ENCODE measurements at places on chromosomes 1 and 21.
A peak's percentile ranks its signal among the peaks of the same experiment; 100 is the strongest.

DNA sequence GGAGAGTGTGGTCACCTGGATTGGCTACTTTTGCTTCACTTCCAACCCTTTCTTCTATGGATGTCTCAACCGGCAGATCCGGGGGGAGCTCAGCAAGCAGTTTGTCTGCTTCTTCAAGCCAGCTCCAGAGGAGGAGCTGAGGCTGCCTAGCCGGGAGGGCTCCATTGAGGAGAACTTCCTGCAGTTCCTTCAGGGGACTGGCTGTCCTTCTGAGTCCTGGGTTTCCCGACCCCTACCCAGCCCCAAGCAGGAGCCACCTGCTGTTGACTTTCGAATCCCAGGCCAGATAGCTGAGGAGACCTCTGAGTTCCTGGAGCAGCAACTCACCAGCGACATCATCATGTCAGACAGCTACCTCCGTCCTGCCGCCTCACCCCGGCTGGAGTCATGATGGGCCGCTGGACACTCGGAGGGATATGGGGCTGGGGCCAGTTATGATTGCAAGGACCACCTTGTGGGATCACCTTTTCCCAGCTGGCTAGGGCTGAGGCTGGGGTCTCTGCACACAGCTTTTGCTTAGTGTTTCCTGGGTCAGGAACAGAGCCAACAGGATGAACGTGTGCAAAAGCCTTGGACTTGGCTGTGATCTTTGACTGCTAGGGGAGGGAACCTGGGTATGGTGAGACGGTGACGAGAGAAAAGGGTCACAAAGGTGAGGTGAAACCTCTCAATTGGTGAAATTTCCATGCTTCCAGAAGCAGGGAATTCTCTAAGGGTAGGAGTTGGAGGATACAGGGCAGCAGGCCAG, 4.3 kb upstream of the GNAI3 start:
- no peak for DNase-seq

- DNase-seq: no peak
These were observed 1.2 kb downstream of the PLCH2 start for GRCh38 chr1:2477309-2477708.

DNA sequence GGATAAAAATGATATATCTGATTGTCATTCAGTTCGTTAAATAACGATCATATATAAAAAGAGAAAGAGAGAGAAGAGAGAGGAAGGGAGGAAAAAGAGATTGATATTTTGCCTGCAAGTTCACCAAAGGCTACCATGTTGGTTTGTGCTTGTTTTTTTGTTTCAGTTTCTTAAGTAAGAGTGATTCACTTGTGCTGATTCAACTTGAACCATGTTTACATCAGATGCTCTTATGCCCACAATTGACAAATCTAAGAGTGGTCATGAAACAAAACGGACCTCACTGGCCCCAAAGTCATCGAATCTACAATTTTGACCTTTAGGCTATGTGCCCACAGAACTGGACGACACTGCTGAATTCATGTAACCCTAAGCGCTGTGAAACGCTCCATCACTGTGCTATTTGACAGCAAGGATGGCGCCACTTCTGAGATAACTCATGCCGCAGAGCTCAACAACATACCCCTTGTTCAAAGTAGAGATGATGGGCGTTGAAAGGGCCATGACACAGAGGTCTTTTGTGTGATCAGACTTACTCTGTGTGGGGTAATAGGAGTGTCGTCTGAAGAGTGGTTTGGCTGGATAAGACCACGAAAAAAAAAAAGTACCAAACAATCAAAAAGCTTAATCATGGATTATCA, 481.4 kb downstream of the SETD4 start:
- no peak for DNase-seq

DNA sequence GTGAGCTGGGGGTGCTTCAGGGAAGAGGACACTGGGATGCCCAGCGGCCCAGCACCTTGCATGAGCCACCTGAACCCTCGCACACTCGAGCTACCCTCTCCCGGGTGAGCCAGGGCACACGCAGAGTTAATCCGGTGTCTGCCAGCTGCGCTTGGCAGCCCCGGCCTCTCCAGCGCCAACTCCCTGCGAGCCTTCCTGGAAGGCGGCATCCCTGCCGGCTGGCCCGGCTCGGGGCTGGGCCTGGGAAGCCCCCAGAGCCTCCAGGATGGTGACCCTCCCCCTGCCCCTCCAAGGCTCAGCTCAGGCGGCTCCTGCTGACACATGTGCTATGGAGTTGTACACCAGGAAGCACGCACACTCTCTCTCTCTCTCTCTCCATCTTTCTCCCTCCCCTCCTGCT, 48.7 kb downstream of the RAP1GAP start:
- no peak for DNase-seq

DNA sequence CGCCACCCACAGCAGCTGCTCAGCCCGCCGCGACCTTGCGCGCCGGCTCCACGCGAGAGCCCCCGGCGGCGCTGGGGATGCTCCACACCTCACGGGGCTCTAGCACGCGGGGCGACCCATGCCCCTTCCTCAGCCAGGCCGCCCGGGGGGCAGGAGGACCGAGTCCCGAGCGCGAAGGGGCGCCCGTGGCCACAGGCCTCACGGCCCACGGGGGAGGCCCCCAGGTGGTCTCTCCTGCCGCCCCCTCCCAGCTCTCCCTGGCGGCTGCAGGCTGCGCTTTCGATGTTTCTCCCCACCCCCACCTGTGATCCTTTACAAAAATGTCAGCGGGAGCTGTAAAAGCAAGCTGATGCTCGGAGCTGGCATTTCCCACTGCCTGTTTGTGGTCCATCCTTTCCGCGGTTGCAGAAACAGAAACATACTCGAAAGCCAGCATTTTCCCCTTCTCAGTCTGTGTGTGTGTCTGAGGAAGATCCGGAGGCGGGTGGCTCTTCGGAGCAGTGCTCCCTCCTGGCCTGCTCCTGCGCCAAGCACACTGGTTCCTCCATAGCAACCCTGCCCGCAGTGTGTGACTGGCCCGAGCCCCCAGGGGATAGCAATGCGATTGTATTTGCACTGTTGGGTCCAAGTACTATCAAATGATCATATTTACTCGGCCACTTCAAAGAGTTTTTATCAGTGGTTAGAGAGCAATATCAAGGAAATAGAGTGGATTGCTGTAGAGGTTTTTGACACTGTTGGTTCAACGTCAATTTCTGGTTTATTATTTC, 2.1 kb downstream of the KIF26B start:
- no peak for DNase-seq

GRCh38 chr21:29546071-29546470, 247.3 kb downstream of the BACH1 start:
- no peak for DNase-seq

GRCh38 chr1:151501474-151501873, 9.7 kb upstream of the CGN start:
- DNase-seq: no peak

GRCh38 chr1:235646463-235646862, 3.1 kb downstream of the GNG4 start:
- no peak for DNase-seq

DNA sequence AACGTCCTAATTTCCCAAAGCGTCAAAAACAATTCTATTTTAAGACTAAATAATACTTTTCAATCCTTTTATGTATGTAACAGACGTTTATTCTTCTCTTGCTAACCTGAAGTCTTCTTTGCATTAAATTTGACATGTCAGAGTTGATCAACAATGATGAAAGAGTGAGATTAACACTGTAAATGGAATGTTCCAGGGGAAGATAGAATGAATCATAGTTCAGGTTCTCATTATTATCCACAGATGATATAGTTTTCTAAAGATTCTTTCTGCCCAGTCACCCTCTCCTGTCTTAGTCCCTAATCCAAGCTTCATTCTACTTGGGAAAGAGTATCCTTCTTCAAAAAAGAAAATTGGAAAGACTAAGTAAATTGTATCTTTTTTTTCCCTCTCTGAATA, 38.9 kb downstream of the SDCCAG8 start:
- no peak for DNase-seq

GRCh38 chr1:239287296-239287695, 99.1 kb upstream of the CHRM3 start:
- DNase-seq: no peak

DNA sequence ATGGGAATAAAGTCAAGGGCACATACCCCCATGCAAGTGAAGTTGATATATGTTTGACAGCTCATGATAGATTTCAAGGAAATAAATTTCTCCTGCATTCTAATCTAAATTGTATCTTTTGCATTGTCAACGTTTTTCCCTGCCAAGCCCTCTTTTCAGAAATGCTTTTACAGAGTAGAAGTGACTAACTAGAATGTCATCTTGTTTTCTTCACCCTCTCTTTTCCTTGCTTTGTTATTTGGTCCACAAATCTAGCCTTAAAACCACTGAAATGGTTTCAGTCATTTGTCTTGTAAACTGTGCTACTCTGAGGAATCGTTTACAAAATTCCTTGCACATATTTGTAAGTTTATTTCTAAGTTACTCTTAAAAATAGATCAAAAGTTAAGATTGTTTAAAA, 600.8 kb upstream of the CXADR start:
- DNase-seq: no peak

GRCh38 chr1:208174200-208174599, 70.0 kb downstream of the PLXNA2 start:
- DNase-seq: no peak

DNA sequence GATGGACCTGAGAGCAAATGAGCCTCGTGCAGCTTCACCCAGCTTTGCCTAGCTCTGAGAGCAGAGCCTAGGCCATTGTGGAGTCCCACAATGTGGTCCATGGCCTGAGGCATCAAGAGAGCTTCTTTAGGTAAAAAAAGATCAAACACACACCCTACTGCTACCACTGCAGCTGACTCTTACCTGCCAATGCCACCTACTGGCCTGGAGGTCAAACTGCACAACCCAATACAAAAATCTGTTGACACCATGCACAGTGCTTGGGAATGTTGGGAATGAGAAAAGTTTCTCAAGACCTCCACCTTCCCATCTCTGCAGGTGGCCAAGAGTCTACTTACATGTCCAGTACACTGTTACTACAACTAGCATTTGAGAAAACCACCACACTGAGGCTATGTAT, 60.6 kb downstream of the UCHL5 start:
- DNase-seq: no peak

DNA sequence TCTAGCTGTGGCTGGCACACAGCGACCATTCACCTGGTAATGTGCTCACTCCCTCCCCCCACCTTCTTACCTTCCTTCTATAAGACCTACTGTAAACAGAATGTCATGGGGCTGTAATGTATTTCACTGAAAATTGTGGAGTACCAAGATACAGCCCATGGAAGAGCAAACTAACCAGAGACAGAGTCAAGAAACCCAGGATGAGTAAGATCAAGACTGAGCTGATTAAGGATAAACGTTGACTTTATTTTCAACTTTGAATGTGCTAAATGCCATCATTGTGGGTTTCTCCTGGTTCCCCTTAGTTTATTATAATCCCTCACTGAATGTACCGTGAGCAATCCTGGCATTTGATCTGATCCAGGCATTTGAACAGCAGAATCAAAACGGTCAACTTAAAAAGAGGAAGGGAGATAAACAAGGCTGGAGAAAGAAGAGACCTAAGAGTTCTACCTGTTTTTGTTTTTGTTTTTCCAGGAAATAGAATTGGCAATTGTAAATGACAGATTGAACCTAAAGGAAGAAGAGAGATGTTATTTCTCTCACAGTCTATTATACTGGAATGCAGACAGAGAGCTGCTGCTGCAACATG, 16.1 kb upstream of the ATP1B1 start:
- no peak for DNase-seq

DNA sequence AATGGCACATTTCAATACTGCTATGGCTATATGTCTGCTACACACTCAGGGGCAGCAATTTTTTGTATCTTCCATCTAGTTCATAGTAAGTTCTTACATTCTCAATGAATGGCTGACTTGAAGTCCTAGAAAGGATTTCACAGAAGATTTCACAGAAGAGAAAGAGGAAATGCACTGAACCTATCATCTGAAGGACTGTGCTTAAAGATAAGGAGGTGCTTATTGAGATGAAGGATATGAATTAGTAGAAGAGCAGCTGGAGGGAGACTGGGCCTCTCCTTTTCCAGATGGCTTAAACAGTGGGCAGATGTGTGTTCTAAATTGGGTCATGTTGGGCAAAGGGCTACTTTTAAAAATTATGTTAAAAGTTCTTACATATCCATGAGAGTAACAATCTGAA, 14.6 kb downstream of the ADAR start:
- DNase-seq: no peak

DNA sequence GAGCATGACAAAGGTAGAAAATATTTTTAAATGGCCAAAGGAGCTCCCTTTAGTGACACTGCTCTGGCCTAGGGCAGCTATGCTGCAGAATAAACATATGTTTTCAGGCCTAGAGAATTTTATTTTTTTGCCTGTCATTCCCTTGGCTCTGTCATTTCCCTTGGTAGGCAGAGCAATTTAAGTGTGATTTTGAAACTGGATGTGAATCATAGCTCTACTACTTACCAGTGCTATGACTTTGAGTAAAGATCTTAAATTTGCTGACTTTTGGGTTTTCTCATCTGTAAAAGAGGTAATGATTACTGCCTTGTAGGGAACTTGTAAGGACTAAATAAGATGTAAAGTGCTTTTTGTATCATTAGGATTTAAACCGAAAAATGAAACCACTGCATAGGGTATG, 189.0 kb upstream of the ZRANB2 start:
- no peak for DNase-seq

- DNase-seq: no peak
These were observed 33.7 kb downstream of the MRPL39 start for GRCh38 chr21:25573409-25574206.

DNA sequence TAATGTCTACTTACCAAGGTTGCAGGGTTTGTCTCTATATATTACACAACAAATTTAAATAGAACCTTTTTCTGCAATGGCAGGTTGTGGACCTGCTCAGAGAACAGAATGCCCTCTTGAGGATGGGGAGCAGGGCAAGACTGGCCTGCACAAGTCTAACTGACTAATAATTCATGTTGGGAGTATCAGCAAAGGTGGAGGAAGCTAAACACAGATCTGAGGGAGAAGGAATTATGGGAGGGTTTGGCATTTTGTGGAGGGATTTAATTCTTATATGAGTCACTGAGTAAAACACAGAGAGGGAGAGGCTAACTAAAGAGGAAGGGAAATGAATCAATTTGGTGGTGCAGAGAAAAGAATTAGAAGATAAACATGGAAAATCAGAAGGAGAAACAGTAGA, 40.0 kb downstream of the CLDN17 start:
- DNase-seq: no peak

- peak; percentile 21 for DNase-seq
These were observed at the start of gene CELSR2 for GRCh38 chr1:109248797-109249629. TSS of gene CELSR2 (plus strand) at chr1:109249539. CDS start at chr1:109250080, 541 bp downstream.

GRCh38 chr1:38197312-38198061, 150.9 kb upstream of the POU3F1 start:
- DNase-seq: no peak

DNA sequence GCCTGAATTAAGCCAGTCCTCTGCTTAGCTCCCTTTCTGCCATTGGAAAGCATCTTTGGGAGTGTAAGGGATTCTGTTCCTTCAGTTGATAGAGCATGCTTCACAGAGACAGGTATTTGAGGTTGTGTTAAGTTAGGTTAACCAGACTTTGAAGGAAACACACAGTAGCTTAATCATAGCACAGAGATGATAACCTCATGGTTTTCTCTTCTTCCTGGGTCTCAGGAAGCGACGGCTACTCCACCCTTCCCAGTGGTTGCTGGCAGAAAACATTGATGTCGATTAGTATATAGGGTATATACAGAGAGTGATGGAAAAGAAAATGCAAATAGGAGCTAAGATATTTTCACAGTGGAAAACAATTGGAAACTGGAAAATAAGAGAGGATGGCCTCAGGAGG, 42.0 kb downstream of the S1PR1 start:
- DNase-seq: no peak

GRCh38 chr1:214453109-214453722, 98.2 kb downstream of the PTPN14 start:
- no peak for DNase-seq

- DNase-seq: no peak
These were observed 207.2 kb downstream of the ZC3H11B start for GRCh38 chr1:219405531-219406331.

- DNase-seq: no peak
These were observed 65.6 kb downstream of the RGL1 start for GRCh38 chr1:183870351-183871077.
